ENCODE measurements at places on chromosomes 13 and 19.

DNA sequence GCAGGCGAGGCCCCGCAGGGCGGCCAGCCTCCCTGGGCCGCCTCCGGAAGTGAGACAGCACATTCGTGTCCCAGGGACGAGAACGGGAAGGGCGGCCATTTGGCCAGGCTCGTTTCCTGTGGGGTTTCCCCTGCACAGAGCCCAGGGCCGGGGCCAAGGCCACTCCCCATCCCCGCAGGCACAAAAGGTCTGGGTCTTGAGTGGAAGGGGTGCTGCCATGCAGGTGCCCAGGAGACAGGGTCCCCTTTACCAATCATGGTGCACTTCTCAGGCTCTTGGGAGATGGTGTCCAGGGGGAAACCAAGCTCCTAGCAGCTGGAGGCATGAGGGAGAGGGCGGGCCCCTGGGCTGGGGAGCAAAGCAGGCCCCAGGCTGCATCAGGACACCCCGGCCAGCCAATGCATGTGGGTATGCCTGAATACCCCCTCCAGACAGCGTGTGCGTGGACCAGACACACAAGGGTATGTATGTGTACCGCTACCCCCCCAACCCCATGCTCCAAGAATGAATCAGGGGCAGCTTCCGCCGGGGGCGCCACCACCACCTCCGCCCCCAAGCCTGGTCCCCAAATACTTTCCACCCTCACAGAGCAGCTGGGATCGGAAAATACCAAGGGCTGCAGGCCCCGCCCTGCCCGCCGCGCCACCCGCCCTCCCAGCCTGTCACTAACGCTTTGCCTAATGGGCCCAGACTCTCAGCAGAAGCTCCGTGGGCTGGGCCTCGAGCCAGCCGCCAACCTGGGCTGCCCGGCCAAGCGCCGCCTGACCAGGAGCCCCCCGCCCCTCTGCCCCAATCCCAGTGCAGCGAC lies 37.6 kb upstream of the NANOS3 start:
- DNase-seq, result peak; percentile 89

DNA sequence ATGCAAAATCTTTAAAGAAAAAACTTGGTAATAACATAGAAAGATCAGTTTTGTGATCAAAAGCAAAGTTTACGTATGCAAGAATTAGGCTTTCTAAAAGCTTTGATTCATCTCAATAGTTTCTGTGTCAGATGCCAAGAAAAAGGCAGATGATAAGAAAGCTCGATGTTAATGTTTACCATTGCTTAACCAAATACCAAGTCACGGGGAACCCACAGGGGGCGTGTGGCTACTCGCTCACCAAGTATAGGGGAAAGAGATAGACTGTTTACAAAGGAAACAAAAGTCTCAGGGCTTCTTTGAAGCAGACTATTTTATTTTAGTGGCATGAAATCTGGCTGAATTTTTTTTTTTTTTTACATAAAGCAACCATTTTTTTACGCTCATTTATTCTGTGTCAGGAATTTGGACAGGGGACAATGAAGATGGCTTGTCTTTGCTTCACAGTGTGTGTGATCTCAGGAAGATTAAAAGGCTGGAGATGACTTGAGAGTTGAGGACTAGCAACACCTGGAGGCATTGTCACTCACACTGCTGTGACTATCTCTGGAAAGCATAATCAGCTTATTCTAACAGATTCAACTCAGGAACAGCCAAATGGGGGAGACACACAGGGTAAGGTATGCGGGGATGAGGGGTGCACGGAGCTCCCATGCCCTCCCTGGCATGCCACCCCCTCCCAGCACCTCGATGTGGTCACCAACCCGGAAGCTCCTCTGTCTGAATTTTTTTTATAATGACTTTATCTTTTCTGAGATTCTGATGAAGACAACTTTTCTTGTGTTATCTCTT lies 24.9 kb downstream of the RCBTB1 start:
- DNase-seq, result no peak

- DNase-seq, result no peak
Measured at GRCh38 chr19:20209051-20209450, 42.0 kb downstream of the ZNF486 start.

DNA sequence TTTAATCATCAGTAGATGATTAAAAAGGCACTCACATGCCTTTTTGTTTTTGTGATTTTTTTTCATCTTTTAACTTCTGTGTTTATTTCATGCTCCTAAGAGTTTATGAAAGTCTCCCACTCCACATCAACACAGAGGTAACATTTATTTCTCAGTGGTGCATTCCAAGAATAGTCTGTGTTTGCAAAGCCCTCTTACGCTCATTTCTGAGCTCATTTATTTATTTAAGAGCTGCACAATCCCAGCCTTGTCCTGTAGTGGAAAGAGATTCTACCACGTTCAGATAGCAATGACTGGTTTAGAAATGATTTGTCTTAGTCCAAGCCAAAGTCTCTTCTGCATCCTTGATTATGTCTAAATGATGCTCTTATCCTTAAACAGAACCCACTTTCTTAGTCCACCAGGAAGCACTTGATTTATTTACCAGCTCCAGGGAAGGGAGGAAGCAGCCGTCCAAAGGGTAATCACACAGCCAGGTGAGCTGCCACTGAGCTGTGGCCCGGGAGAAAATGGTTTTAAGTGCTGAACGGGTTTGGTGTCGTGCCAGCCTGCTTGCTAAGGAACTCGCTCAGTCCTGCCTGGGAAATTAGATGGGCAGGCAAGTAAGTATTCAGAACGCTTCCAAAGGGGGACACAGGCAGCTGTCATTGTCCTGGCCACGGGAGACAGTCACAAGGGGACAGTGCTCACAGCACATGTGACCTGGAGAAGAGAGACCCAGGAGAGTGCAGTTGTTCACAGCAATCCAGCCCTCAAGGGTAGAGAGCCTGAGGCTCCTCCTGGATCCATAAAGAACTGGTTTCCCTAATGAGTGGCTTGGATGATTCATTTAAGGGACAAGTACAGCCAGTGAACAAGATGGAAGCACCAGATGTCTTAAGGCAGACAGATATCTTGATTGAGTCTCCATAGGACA lies 131.8 kb upstream of the WASF3 start:
- DNase-seq, result no peak

DNA sequence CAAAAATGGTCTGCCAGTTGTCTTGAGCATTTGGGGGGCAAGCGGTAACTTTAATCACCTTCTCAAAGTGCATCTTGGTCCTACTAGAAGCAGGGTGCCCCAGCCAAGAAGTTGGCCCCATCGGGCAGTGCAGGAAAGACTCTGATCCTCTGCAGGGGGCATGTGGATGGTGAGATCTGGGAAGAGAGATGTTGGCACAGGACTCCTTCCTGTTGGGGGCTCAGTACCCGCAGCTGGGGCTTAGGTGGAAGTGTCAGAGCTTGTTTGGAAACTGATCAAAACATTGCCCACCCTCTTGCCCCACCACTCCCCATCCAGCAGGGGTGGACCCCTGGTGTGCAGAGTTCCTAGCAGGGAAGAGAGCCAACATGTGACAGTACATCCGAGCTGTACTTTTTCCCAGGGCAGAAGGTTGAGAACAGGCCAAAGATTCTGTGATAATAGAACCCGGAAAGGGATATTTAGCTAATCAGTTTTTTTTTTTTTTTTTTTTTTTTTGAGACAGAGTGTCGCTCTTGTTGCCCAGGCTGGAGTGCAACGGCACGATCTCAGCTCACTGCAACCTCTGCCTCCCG lies 8.8 kb downstream of the RRAS start:
- DNase-seq, result no peak

DNA sequence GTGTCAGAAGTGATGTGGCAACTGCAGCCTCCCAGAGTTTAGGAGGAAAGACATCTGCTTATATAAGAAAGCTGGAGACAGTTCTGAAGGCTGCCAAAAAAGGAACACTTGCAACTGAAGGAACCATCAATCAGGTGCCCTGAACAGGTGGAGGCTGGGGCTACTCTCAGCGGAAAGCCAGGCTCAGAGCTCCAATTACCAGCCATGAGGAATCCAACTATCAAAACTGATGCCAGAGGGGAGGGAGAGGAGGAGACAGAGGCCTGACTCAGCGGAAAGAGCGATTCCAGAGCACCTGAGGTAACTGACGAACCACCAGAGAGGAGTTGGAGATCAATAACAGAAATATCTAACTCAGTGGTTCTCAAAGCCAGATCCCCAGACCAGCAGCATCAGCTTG lies 24.3 kb downstream of the LEUTX start:
- DNase-seq, result no peak

GRCh38 chr19:10388957-10389356 lies 8.6 kb upstream of the TYK2 start:
- peak; percentile 89 for DNase-seq

- no peak for DNase-seq
Measured at GRCh38 chr13:30394751-30395191, 27.5 kb upstream of the UBE2L5 start.

GRCh38 chr19:51047031-51047335 lies 12.2 kb upstream of the KLK12 start:
- no peak for DNase-seq

- DNase-seq, result no peak
Measured at GRCh38 chr13:48260970-48261369, 28.0 kb downstream of the ITM2B start.

- no peak for DNase-seq
Measured at GRCh38 chr13:99916366-99917103, 55.0 kb downstream of the ZIC5 start.

- DNase-seq, result no peak
Measured at GRCh38 chr13:33696530-33696929, 121.4 kb upstream of the RFC3 start.

GRCh38 chr19:39941615-39942365 lies 7.4 kb upstream of the FCGBP start:
- DNase-seq, result peak; percentile 18

DNA sequence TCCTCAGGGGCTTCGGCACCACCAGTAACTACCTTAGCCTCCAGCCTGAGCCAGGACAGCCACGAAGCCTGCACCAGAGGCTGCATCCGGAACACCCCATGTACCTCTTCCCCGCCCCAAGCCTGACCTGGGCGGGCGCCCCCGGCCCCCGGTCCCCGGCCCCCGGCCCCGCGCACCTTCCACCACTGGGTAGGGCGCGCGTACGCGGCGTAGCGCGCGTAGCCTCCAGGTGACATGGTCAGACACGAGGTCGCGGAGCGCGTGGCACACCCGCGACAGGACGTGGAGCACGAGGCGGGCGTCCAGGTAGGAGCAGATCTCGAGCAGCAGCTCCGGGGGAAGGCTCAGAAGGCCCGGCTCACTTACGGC lies 450 bp downstream of the FBXW9 start:
- no peak for DNase-seq

DNA sequence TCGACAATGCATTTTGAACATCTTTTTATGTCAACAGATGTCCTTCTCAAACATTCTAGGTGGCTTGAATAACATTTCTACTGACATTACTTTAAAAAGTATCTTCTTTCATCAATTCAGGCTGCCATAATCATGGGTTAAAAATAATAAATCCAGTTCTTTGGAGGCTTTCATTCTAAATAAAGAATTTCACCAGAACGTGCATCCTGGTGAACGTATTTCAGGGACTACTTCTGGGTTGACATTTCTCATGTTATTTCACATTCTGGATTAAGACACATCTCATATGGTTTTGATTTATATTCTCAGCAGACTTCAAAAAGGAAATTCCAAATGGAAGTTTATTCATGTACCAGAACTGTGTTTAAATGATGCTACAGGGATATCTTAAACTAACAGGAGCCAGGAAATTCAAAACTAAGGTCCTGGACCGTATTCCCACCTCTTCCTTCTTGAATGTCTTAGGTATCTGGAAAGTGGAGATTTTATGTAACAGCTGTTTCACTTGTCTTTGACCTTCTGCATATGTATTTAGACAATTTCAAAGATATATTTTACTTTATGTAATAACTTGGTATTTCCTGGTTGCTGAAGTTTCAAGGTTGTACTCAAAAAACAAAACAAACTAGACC lies 107.2 kb downstream of the STARD13 start:
- DNase-seq, result no peak

DNA sequence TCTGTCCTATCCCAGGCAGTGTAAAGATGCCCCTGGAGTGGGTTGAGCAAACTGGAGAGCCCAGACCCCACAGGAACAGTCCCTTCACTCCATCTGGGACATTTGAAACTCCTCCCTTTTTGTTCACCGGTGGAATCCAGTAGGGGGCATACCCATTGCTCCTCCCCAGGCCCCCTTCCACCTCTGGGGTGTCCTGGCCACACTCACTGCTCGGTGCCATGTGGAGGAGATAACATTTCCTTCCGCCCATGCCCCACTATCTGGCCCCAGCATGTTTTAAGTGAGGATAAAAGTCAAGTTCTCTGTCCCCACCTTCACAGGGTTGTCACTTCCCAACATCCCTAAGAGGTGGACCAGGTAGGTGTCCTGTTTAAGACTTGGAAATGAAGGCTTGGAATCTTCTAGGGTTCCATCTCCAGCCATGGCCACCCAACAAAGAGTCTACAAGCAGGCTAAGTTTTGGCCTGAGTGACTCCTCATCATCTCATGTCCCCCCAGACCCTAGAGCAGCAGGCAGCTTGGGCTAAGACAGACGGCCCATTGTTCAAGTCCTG lies 9.3 kb downstream of the ZNF526 start:
- DNase-seq, result no peak

DNA sequence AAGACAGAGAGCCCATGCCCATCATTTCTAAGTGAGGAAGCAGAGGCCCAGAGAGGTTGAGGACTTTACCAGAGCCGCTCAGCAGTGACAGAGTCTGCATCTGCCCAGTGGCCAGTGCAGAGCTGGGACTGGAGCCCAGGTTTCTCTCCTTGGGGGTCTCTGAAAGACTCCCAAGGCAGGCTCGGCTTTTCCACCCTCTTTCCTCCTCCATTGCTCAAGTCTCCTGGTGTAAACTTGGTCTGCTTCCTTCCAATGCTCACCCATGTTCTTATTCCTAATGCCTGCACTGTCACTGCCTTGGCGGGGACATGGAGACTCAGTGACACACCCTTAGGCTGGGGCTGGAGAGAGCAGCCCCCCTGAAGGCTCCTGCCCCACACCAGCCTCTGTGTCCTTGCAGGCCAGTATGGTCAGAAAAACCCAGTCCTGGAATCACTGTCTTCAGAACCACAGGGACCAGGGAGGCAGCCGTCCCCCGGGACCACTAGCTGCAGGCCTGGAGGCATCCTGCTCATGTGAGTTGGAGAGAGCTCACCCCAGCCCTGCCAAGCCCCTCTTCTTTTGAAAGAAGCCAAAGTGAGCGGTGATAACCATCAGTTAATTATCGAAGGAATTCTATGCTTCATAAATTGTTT lies 211.0 kb upstream of the ZNF536 start:
- no peak for DNase-seq

- no peak for DNase-seq
Measured at GRCh38 chr19:42121036-42121621, 11.1 kb downstream of the POU2F2 start.

- DNase-seq, result no peak
Measured at GRCh38 chr19:28501976-28502375, 711.0 kb downstream of the UQCRFS1 start.

All from CD4-positive, alpha-beta T cell (primary cell).